ENCODE measurements at places on chromosomes 1 and 21. TPM values are rescaled to one million over a fixed set of nuclear protein-coding genes. Genes with fewer than 3 reads are reported as not detected.

ZNF695 gene
- total RNA-seq = 15.8 TPM

OR2L3 gene
- not detected for total RNA-seq

LRRN2 gene
- total RNA-seq = 9.0 TPM

GBP4 gene
- 0.86 TPM for total RNA-seq

U2AF1 gene
- 49.3 TPM for total RNA-seq

LORICRIN gene
- total RNA-seq = not detected

OR14I1 gene
- not detected for total RNA-seq

BSND gene
- not detected for total RNA-seq

RPE65 gene
- not detected for total RNA-seq

PERM1 gene
- total RNA-seq = 0.47 TPM

CD34 gene
- total RNA-seq = not detected

All from PC-3 (cell line).